Iris pigment epithelial cell (primary cell): ENCODE measurements at places on chromosomes 3 and 15.

DNA sequence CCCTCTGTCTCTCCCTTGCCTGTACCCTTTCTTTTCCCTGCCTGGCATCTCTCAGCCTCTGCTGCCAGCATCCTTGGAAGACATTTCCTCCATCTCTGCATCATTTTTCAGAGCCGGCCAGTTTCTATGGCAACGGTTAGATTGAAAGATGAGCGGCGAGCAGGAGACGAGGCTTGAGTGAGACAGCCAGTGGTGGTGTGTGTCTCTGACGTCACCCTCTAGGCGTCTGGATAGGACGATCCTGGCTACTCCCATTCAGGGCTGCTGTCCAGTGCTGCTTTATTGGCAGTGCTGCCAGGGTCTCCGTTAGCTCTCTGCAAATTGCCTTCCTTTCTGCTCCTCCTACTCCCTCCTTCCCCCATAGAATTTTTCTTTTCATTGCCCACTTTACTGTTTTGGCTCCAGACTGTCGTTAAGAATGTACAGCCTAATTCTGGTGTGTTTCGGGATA lies 57.9 kb downstream of the TRAK1 start:
- peak; percentile 96 for DNase-seq

DNA sequence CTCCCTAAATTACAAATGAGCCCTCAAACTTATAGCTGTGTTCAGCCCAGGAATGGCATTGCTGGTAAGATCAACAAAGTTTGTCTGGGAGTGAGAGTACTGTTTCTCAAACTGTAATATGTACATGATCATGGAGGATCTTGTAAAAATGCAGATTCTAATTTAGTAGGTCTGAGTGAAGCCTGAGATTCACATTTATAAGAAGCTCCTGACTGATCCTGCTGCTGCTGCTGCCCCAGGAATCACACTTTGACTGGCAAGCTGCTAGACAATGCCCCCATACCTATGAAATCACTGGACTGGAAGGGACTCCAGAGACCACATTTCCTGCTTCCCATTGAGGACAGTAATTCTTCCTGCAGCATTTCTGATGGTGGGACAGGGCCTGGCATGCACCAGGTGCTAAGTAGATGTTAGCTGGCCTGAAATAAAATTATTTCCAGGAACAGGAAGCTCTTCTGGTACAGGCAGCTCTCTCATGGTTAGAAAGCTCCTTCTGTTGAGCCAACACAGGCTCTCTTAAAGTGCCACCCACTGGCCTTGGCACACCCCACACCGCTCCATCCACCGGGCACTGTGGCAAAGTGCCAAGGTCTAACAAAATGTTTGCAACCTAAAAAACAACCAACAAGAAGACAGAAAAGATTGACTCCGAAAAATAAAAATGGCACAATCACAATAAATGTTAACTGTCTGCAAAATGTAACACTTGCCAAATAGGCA lies 36.7 kb upstream of the ZNF710 start:
- DNase-seq, result no peak

GRCh38 chr15:67066959-67067853 lies 1.8 kb downstream of the SMAD3 start:
- DNase-seq, result peak; percentile 50

- DNase-seq, result no peak
Measured at GRCh38 chr15:82133251-82133650, 87.4 kb upstream of the MEX3B start.

GRCh38 chr3:141894524-141895176 lies 18.2 kb downstream of the ATP1B3 start:
- peak; percentile 92 for DNase-seq

DNA sequence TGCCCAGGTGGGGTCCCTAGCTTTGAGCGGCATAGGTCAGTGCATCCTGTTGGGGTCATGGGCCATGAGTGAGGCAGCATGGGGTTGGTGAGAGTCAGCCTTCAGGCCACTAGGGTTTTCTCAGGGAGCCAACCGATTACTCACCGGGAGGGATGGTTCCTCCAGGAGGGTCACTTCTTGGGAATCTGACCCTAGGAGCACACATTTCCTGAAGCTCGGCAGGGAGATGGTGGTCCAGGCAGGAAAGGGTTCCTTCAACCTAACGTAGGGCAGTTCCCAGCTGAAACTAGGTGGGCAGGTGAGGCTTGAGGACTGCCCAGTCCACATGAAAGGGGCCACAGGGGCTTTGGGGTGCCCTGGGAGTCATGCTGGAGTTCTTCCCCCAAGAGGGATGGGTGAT lies 218.0 kb downstream of the UBE3A start:
- DNase-seq, result no peak

GRCh38 chr3:196737655-196738054 lies 2.0 kb upstream of the PAK2 start:
- no peak for DNase-seq

- DNase-seq, result no peak
Measured at GRCh38 chr3:8891774-8892173, 71.5 kb downstream of the RAD18 start.

DNA sequence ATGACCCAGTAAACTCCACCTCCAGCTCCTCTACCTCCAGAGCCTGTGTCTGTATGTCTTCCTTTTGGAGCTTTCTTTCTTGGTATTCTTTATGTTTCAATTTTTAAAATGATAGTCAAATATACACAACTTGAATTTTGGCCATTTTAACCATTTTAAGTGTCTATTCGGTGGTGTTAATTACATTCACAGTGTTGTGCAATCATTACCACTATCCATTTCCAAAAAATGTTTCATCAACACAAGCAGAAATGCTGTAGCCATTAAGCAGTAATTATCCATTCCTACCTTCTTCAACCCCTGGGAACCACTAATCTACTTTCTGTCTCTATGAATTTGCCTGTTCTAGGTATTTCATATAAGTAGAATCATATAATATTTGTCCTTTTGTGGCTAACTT lies 194.5 kb upstream of the TSC22D2 start:
- DNase-seq, result no peak

DNA sequence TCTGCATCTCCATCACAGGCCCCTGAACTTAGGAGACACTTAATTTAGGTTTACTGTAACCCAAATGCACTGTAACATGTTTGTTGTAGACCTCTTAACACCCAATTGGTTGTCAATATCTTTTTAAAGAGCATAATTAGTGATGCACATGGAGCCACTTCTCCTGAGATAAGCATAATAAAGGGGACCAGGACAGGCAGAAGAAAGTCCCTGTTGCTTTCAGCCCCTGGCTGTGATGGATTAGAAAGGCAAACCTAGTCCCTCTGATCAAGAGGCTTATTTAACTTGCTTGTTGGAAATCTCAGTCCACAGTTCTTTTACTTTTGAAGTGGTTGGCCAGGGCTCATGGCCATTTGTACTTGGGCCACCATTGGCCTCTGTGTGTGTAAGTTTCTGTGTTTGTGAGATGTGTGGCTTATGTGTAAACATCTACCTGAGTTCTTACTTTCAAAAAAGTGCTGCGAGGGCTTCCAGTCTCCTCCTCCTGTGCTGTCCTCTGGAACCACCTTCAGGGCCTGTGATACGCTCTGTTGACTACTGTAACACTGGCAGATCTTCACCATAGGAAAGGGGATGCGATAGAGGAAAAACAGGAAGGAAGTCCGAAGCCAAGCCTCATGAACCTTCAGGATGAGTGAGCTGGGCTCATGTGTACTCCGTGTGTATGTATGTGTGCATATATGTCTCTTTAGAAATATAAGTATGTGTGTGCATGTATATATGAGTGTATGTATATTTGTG lies 136.2 kb downstream of the EPHB1 start:
- DNase-seq, result no peak

GRCh38 chr15:82039871-82040270 lies 5.9 kb downstream of the MEX3B start:
- no peak for DNase-seq

DNA sequence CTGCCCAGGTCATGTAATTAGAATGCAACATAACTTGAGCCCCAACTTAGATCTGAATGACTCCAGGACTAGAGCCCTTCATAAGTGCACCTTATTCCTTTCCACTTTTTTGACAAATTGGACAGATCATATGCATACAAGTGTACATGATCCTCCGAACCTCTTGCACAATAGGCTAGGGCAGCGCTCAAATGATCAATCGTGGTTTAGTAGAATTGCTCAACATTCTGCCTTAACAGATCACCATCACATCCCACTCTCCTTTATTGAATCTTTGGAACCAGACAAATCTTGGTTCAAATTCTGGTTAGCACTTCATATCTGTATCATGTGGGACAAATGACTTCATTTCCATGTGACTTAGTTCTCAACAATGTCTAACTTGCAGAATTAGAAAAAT lies 106.8 kb upstream of the CDIN1 start:
- DNase-seq, result no peak

- DNase-seq, result peak; percentile 49
Measured at GRCh38 chr3:34011171-34012101, 213.0 kb downstream of the PDCD6IP start.

GRCh38 chr3:40278791-40279190 lies 30.7 kb upstream of the EIF1B start:
- DNase-seq, result no peak

GRCh38 chr15:42591238-42591934 lies 16.0 kb downstream of the STARD9 start:
- DNase-seq, result peak; percentile 62
